ENCODE measurements at places on chromosomes 3 and 15. TPM values are rescaled to one million over a fixed set of nuclear protein-coding genes. Genes with fewer than 3 reads are reported as not detected.

Gene COX5A
- total RNA-seq: 229 TPM

Gene SYNPR
- not detected for total RNA-seq

Gene IL5RA
- not detected for total RNA-seq

Gene RNF111
- 21.0 TPM for total RNA-seq

Gene PRTG
- total RNA-seq: 0.56 TPM

Gene ZNF660
- total RNA-seq: 0.16 TPM

Gene CMTM7
- 1.2 TPM for total RNA-seq
